ENCODE measurements at places on chromosomes 12 and 14. TPM values are rescaled to one million over a fixed set of nuclear protein-coding genes. Genes with fewer than 3 reads are reported as not detected.

The TMEM63C gene
- not detected for total RNA-seq

The HNRNPC gene
- 643 TPM for total RNA-seq

The TEX22 gene
- 0.43 TPM for total RNA-seq

The OR4E2 gene
- not detected for total RNA-seq

The TEX52 gene
- not detected for total RNA-seq

The HPD gene
- 3.2 TPM for total RNA-seq
